ENCODE measurements at places on chromosomes 5 and 9. TPM values are rescaled to one million over a fixed set of nuclear protein-coding genes. Genes with fewer than 3 reads are reported as not detected.

PAEP gene
- total RNA-seq: not detected

C8G gene
- 2.8 TPM for total RNA-seq

RNF180 gene
- 4.0 TPM for total RNA-seq

DNA sequence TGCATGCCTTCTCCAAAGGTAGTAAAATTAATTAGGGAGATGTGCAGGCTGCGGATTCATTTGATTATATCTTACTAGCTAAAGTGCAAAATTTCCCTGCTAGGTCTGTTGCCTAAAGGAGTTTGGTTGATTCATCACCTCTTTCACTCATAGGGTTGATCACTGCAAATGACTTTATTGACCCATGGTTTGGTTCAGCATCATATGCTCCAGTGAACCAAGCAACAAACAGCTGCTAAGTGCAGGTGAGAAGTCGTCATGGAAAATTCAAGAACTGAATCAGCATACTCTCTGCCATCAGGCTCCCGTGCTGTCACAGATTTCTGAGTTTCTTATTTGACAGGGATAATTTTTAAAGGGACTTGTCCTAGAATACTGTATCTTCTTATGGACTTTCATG lies 571.8 kb upstream of the CDH18 start:
- H3K27me3 ChIP-seq: no peaks in the 10 kb centered on the region
- no peaks in the 10 kb centered on the region for H3K36me3 ChIP-seq
- no peak overlapping the region for H3K4me3 ChIP-seq
- no peak overlapping the region for H3K27ac ChIP-seq
- H3K4me1 ChIP-seq: no peaks in the 10 kb centered on the region
- no peak for DNase-seq

DNA sequence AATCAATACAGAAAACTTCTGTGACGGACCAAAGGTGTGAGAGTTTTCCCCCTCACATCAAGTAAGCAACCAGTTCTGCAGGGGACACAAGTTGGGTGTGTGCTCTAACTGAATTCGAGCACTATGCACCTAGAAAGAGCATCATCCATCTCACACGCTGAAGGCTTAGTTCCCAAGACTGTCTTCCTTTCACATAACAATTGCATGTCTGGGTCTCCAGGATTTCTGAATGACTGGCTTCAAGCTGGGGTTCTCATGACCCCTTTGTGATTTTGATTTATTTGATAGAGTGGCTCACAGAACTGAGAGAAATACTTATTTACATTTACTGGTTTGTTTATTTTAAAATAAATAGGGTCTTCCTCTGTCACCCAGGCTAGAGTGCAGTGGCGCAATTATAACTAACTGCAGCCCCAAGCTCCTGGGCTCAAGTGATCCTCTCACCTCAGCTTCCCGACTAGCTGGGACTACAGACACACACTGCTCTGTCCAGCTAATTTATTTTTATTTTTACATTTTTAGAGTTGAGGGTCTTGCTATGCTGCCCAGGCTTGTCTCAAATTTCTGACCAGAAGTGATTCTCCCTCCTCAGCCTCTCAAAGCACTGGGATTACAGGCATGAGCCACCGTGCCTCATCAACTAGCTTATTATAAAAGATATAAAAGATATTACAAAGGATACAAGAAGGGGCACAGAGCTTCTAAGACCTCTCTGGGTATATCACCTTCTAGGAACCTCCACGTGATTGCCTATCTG lies 316.7 kb upstream of the CDH12 start:
- H3K36me3 ChIP-seq: no peaks in the 10 kb centered on the region
- no peaks in the 10 kb centered on the region for H3K4me1 ChIP-seq
- DNase-seq: no peak
- no peaks in the 10 kb centered on the region for H3K27me3 ChIP-seq

- H3K4me3 ChIP-seq: no peak overlapping the region
- no peak for DNase-seq
- H3K27ac ChIP-seq: no peak overlapping the region
- peaks cover 10% of the 10 kb centered on the region for H3K27me3 ChIP-seq
- H3K4me1 ChIP-seq: no peaks in the 10 kb centered on the region
- H3K36me3 ChIP-seq: no peaks in the 10 kb centered on the region
Measured at GRCh38 chr9:101592788-101593187, 2.0 kb downstream of the PPP3R2 start.

GRCh38 chr5:1725641-1726468 lies 73.8 kb downstream of the MRPL36 start:
- DNase-seq: peak; percentile 60
- no peaks in the 10 kb centered on the region for H3K4me1 ChIP-seq
- H3K36me3 ChIP-seq: no peaks in the 10 kb centered on the region
- H3K27me3 ChIP-seq: peaks cover 12% of the 10 kb centered on the region
- no peak overlapping the region for H3K27ac ChIP-seq
- no peak overlapping the region for H3K4me3 ChIP-seq

DNA sequence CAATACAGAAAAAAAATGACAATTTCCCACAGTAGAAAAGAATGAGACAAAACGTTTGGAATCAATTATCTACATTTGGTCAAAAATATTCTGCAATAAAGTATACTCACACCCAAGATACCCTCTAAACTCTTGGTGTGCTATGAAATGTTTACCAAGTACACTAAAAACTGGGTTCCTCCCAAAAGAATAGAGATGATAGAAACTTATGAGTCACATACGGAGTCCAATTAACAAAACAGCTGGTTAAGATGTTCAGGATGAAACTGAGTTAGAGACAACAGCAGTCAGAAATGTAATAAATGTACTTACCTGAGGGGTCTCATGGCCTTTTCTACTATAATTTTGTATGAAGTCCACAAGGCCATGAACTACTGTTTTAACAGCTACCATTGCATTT lies 25.7 kb downstream of the RC3H2 start:
- no peak overlapping the region for H3K27ac ChIP-seq
- DNase-seq: no peak
- no peak overlapping the region for H3K4me3 ChIP-seq
- H3K36me3 ChIP-seq: peaks cover 33% of the 10 kb centered on the region
- no peaks in the 10 kb centered on the region for H3K27me3 ChIP-seq
